ENCODE measurements at places on chromosomes 16 and 17.

- DNase-seq, result no peak
Observed at GRCh38 chr17:44722254-44722653, 13.8 kb downstream of the DBF4B start.

DNA sequence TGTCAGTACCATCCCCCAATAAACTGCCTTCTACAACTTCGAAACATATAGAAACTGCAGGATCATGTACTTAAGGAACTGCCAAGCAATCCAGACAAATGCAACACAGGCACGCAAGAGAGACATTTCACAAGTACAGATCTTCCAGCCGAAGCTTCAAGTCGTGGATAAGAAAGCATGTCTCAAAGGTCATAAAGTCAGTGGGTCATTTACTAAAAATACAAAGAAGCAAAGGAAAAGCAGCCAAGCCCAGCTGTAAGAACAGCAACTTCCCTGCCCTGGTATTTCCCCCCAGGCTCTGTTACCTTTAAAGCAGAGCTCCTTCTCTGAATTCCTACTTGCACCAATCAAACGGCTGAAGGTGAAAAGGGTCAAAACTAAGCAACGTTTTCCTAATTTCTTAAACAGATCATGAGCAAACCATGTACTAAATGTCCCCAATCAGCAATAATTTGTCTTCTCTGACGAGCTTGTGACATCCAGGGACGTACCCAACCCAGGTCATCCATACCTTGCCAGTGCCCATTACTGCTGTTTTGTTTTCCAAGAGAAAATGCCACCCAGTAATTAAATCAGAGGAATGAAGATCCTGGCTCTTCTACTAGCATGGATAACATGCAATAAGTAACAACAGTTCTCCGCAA is 1.7 kb downstream of the AKTIP start:
- DNase-seq, result no peak

DNA sequence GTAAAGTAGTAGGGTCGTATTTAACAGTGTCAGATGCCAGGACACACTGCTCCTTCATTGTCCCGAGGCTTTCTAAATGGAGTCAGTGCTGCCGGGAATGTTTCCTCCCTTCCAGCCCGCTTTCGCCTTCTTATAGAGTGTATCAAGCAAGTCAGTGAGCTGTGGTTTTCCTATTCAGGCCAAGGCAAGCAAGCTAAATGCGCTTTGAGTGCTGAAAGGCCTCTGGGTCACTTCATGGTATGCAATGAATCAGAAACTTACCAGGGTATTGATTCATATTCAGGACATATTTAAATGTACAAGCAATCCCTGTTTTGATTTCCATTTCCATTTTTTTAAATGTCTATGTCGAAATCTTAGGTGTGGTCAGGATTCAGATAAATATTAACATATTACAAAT is 327.9 kb upstream of the SOX9 start:
- DNase-seq, result no peak

GRCh38 chr17:76772842-76773525 is 35.1 kb downstream of the MFSD11 start:
- peak; percentile 78 for DNase-seq

GRCh38 chr17:44260296-44260695 is 7.6 kb downstream of the SLC4A1 start:
- no peak for DNase-seq

- no peak for DNase-seq
Observed at GRCh38 chr16:79603055-79603454, 2.5 kb upstream of the MAF start.

Measured in DND-41 (cell line).